ENCODE measurements at places on chromosomes 1 and 21. TPM values are rescaled to one million over a fixed set of nuclear protein-coding genes. Genes with fewer than 3 reads are reported as not detected.

DNA sequence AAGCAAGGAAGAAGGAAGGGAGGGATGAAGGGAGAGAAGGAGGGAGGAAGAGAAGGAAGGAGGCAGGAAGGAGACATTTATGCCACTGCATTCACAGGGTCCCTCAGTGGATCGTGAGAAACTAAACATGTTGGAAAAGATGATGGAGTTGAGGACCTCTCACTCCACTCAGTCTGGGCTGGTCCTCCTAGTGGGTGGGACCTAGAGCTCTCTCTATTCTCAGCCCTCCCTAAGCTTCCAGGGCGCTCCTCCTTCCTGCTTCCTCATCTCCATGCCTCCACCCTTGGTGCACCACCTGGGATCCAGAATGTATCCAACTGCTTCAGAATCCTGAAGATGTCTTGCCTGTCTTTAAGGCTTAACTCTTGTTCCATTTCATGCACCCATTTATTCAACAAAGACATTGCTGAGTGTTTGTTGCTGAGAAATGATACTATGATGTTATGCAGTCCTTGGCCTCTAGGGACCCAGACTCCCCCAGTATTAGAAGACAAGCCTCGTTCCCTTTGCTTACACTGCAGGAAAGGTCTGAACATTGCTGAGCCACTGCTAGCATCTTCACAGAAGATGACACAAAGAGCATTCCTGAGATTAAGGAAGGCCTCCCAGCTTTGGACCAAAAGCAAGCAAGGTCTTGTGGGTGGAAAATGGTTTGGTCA lies 88.5 kb downstream of the BEND5 start:
- H3K4me1 ChIP-seq: peaks cover 4% of the 10 kb centered on the region
- no peak overlapping the region for H3K4me3 ChIP-seq
- no peaks in the 10 kb centered on the region for H3K36me3 ChIP-seq
- DNase-seq: no peak
- H3K27me3 ChIP-seq: peaks cover 3% of the 10 kb centered on the region
- no peak overlapping the region for H3K27ac ChIP-seq

DNA sequence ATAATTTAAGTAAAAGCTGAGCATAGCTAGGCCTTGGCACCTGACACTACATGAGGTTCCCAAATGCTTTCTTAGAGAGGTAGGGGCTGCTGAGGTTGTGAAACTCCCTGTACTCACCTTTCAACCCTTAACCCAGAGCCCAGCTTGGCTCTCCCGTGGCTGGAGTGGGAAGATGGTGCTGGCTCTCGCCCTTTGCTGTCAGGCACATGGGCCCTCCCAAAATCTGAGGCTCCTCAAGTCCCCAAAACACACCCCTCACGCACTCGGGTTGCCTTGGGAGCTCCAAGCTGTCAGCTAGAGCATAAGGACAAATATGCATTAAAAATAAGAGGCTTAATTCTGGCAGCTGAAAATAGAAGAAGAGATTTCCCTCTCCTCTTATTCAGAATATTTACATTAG lies 46.7 kb upstream of the PLPPR4 start:
- H3K36me3 ChIP-seq: no peaks in the 10 kb centered on the region
- no peaks in the 10 kb centered on the region for H3K4me1 ChIP-seq
- no peak overlapping the region for H3K27ac ChIP-seq
- no peak for DNase-seq

DNA sequence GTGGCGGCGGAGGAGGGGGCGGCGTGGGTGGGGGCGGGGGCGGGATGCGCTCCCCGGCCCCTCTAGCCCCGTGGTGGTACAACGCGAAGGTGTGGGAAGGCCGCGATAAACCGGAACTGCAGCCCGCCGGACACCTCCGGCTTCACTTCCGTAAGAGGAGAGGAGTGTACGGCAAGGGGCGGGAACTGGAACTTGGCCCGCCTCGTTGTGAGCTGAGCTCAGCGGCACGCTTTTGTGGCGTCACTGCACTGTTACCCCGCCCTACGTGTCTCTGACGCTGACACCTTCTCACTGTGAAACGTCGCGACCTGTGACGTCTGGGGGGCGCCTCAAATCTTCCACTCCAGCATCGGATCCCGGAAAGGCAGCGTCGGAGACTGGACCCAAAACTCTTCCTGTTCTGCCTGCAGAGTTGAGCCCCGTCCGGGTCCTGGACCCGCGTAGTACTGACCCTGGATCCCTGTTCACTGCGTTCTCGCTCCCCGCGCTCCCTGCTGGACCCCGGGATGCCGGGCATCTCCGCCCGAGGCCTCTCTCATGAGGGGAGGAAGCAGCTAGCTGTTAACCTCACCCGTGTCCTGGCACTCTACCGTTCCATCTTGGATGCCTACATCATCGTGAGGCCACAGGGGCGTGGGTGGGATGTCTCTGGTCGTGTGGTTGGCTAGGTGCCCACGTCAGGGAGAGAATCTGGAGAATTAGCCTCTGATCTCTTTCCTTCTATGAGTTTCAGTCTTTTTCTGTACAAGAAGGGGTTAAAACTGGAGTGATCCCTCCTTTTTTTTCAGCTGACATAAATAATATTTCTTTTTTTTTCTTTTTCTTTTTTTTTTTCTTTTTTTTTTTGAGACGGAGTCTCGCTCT lies at the start of gene ISG20L2:
Gene ISG20L2 (minus strand): TSS at position 168 of the 864 bp plus-strand sequence. CDS start 1,114 bp downstream, outside the sequence.
- H3K27ac ChIP-seq: peak within 1 kb of the TSS; percentile 98
- peak within 1 kb of the TSS; percentile 100 for H3K4me3 ChIP-seq
- peak; percentile 98 for DNase-seq
- H3K27me3 ChIP-seq: no peaks in the 10 kb centered on the region
- peaks cover 2% of the 10 kb centered on the region for H3K36me3 ChIP-seq
- peaks cover 31% of the 10 kb centered on the region for H3K4me1 ChIP-seq

- no peak overlapping the region for H3K27ac ChIP-seq
- H3K4me3 ChIP-seq: no peak overlapping the region
- H3K36me3 ChIP-seq: no peaks in the 10 kb centered on the region
- no peaks in the 10 kb centered on the region for H3K4me1 ChIP-seq
These were observed 199.9 kb upstream of the KCNK2 start for GRCh38 chr1:214882616-214883015.

The DNASE2B gene
- not detected for total RNA-seq
